Renal cortex interstitium (tissue), 15 donors: ENCODE measurements at places on chromosomes 11 and 22. TPM values are rescaled to one million over a fixed set of nuclear protein-coding genes. Genes with fewer than 3 reads are reported as not detected.

DNA sequence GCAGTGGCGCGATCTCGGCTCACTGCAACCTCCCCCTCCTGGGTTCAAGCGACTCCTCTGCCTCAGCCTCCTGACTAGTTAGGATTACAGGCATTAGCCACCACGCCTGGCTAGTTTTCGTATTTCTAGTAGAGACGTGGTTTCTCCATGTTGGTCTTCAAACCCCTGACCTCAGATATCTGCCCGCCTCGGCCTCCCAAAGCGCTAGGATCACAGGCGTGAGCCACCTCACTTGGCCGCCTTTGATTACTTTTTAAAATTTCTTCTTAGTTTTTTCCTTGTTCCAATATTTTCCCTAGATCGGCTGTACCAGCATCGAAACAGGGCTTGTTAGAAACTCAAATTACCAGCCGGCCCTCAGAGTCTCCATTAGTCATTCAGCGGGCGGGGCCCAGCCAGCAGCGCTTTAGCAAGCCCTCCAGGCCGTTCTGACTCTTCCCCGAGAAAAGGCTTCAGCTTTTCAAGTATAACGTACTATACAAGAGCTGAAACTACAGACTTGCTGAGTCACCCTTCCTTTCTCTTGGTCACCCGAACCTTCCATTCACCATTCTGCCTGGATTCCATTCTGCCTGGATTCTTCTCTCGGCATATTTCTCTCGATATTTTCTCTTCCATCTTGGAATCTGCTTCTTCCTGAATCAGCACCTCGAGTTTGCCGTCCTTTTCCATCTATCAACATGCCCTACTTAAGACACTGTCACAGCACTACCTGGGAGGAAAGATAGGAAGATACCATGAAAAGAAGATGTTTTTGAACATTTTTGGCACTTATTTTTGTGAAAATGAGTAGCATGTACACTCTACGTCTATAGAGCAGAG lies 6.7 kb upstream of the CAPRIN1 start:
- no peak for DNase-seq

DNA sequence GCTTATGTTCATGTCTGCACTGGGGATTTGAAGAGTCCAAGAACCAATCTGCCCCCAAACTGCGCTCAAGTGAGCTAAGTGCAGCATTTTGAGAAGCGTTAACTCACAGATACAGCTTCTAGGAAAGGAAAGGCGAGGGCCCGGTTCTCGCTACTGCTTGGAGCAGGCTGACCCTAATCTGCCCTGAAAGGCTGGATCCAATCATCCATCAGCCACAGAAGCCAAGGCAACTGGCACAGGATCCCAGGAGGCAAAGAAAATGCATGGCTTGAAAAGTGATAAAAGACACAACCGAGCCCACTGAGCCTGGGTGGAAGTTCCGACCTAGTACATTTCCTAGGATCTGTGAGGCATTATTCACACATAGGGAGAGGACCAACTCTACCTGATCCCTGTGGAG lies 174.8 kb downstream of the LARGE1 start:
- DNase-seq = no peak

Gene WNT11
- 20.4 TPM for polyA plus RNA-seq

DNA sequence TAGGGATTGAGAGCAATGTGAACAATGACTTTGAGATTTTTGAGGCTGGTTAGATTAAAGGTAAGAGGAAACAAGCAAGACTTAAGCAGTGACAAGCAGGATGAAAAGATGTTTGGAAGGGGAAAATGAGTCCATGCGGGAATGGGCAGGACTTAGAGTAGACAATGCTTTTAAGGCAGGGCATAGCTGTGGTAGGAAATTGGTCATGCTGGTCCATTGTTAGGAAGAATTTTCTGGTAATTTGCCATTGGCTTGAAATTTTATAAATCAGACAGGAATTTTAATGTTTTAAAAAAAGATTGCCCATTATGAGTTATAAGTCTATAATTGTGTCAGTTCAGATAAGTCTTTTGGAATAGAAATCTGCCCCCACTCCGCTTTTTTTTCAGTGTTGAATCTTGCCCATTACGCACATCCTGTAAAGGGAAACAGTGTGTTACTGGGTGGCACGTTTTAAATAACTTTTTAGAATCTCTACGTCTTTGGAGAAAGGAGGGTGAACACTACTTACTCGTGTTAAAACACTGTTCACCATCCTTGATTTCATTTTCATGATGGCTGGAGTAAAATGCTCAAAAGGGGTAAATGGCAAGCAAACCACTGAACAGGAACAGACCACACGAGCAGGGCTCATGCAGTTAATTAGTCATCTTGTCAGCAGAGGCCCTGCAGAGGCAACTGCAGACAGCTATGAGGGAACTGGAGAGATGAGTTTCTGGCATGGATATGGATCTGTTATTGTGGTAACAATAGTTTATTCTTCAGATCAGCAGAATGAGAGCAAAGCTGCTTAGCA lies 25.0 kb downstream of the SWAP70 start:
- no peak for DNase-seq

DNA sequence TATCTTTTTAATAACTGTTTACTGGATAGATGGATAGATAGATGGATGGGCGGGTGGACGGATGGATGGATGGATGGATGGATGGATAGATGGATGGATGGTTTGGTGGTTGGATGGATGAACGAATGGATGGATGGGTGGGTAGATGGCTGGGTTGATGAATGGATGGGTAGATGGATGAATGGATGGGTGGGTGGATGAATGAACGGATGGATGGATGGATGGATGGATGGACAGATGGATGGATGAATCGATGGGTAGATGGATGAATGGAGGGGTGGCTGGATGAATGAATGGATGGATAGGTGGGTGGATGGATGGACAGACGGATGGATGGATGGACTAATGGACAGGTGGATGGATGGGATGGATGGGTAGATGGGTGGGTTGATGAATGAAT lies 13.8 kb upstream of the SLC22A12 start:
- DNase-seq = no peak

Gene PAMR1
- polyA plus RNA-seq = 5.9 TPM

DNA sequence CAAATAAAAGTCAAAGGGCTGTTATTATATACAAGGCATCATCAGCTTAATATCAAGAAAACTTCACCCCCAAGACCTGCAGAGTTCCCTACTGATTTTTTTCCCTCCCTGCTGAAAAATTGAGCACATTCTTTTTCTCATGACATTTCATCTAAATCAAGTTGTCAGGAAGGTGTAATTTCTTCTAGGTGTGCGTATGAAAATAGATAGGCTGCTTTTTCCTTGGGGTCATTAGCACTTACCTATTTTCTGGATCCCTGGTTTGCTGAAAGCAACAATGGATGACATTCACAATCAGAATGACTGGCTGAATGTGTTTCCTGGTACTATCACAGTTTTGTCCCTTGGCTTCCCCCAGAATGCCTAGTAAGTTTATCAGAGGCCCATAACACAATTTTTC lies 225.0 kb upstream of the KIRREL3 start:
- no peak for DNase-seq

Gene HPX
- 3.2 TPM for polyA plus RNA-seq

DNA sequence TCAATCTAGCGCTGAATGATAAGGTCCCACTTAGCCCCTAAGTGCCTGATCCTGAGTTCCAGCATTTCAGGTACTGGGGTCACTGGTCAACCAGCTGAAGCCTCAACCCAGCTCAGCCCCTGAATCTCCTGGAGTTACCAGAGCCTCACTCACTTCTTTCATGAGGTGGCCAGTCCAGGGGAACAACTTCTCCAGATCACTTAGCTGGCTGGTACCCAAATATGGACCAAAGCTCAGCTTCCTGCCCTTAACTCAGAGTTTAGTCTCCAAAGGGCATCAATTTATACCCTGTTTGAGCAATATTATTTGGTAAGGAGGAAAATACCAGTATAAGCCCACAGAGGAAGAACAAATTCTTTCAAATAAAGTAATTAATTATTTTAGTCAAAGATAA lies 105.6 kb downstream of the SLC1A2 start:
- DNase-seq = no peak

DNA sequence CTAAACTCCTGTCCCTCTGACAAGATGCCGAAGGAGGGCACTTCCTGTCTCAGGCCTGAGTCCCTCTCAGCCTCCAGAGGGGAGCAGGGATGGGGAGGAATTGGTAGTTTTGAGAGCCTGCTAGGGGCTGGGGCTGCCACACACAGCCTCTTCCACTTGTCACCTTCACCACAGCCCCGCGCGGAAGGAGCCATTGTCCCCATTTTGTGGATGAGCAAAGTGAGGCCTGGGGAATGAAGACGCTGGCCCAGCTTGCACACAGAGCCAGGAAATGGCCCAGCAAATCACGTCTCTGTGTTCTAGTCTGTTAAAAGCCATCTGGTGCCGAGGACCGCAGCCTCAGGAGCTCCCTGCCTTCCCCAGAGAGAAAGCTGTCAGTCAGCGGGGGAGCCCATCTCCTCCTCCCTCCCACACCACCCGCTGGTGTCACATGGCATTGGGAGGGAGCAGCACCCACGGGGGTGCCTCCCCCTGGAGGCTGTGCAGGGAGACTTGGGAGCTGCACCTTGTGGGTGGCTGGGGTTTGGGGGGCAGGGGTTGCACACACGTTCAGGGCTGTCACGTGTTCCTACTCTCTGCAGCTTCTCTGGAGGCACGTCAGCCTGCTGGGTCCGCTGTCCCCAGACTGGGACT lies 34.6 kb downstream of the RASD2 start:
- DNase-seq = no peak

Gene LIF
- 1.7 TPM for polyA plus RNA-seq

GRCh38 chr11:3195251-3196160 lies 23.1 kb downstream of the MRGPRG start:
- no peak for DNase-seq

DNA sequence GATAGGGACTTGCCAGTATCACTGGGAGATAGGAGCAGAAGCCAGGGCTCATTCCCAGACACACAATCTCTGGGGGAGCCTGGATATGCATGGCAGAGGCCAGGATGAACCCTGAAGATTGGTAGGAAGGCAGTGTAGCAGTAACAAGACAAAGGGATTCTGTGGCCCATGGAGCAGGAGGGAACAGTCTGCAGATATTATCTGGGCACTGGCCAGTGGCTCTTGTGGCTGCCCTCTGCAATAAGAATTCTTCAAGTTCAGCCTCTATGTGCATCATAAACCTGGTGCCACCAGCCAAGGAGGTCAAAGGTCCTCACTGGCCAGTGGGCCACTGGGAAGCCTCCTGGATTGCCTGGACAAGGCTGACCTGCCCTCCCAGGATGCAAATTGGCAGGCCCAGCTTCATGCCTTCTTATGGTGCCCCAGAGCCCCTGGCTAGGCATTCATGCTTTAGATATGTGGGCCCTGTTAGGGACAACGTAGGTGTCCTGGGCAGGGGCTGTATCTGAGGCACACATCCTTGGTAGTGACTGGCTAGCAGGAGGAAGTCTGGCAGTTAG lies 29.2 kb downstream of the KCNQ1OT1 start:
- DNase-seq = no peak

- no peak for DNase-seq
These were observed 53.2 kb downstream of the MN1 start for GRCh38 chr22:27748349-27748748.

DNA sequence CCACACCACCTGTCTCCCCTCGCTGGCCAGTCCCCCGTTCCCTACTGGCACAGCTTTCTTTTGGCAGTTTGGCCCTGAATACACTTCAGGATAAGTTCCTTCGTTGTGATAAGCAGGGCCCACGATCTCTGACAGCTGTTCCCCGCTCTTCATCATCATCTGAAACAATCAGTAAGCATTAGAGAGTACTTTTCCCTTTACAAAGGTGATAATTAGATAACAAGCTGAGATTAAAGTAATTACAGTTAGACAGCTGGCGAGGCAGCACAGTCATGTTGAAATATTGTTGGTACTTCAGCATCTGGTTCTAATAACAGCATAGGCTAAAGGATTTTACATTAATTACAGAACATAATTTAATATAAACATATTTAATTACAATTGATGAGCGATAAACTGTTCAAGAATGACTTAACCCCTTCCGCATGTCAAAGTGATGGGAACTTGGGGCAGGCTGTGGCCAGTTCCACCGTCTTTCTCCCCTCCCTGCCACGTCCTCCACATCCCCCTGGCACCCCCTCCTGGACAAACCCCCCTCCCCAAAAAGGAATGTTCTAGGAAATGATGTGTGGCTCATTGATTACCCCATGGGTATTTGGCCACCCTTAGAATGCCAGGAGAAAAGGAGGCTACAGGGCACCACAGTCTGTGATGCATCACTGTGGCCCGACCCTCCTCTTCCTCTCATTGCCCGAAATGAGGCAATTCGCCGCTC lies 134.9 kb downstream of the RCN1 start:
- no peak for DNase-seq

DNA sequence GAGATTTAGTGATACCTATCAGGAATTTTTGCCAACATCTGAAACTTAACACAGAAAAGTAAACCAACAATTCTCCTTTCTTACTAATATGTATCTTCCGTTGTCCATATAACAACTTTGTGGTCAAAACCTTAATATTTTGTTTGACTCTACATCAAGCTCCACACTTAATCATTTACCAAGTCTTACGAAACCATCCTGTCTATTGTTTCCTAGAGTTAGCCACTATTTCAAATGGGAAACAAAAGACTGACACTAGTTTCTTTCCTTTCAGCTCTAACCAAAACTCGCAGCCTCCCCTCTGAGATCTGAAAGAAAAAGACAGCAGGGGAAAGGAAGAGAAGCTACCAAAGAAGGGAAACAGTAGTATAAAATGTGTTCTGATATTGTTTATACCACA lies 26.5 kb upstream of the PRDM10 start:
- no peak for DNase-seq

GRCh38 chr11:64877390-64878222 lies 815 bp downstream of the EHD1 start:
- DNase-seq = no peak
